ENCODE measurements at places on chromosomes 16 and 17.

GRCh38 chr17:66543526-66543925 lies 241.1 kb downstream of the PRKCA start:
- no peak for DNase-seq

DNA sequence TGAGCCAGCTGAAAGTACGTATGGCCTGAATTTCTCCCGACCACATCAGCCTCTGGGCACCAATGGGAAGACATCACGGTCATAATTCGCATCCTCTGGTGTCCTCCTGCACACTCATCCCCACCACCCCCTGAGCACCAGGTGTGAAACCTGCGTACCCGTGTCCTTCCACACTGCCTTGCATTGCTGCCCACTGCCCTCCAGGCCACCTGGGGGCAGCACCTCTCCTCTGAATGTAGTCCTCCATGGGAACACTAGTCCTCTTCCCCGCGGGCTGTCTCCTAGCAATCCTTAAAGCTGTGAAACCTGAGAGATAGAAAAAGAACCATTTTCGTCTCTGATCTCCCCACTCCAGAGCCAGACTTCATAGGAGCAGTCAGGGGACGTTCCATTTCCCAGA lies 125.5 kb downstream of the ZNF18 start:
- no peak for DNase-seq

- no peak for DNase-seq
Measured at GRCh38 chr17:4234401-4234800, 29.4 kb downstream of the ANKFY1 start.

DNA sequence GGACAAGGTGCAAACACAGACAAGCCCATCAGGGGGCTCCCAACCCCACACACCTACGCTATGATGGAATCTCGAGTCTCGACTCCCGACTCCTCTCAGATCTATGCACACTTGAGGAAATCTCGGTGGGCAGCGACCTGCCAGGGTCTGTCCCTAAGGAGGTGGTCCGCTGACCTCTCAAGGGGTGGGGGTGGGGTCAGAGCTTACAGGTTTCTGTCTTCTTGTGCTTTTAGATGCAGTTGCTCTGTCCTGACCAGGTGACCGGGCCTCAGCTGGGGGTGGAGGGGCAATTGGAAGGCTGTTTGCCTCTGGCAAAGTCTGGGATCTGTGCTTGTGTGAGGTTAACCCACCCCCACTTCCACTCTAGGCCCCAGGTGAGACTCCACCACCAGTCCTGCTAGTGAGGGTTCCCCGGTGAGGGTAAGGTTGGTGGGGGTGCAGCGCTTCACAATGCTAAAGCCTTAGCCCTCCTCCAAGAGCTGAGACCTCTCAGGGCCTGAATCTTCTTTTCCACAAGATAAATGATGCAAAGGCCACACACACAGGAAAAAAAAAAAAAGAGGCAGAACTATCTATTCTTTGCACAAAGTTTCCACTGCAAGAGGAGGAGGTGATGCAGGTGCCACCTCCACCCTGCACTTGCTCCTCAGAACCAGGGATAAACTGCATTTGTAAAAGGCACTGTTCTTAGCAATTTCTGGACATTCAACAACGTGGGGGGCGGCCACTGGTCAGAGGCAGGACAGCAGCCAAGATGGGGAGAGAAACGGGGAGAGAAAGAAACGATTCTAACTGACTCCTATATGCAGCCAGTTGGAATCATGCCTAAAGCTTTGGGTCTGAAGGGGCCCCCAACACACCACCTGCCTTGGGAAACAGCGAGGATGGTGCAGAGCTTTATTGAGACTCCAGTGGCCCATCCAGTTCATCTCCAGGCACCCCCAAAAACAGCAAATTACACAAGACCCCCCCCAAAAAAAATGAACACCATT lies 4.1 kb downstream of the CISD3 start:
- no peak for DNase-seq

DNA sequence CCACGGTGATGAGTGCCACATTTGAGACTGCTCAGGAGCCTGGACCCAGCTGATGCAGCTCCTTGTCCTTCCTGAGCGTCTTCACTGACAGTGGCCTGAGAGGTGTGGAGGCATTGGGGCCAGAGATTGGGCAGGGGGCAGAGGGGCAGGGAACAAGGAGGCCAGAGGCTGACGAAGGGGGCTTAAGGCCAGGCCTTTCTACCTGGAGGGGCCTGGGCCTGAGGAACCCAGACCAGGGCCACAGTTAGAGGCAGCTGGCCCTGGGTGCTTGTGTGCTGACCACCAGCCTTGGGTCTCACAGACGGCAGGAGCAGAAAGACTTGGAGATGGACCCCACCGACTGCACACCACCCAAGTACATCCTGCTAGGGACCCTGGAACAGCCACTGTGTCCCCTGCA lies 168.2 kb upstream of the ZNF267 start:
- no peak for DNase-seq

- no peak for DNase-seq
Measured at GRCh38 chr16:55655897-55656681, at the start of gene SLC6A2. Gene SLC6A2, plus strand, starts transcription at chr16:55655988. Its CDS starts 707 bp downstream, at chr16:55656695.

DNA sequence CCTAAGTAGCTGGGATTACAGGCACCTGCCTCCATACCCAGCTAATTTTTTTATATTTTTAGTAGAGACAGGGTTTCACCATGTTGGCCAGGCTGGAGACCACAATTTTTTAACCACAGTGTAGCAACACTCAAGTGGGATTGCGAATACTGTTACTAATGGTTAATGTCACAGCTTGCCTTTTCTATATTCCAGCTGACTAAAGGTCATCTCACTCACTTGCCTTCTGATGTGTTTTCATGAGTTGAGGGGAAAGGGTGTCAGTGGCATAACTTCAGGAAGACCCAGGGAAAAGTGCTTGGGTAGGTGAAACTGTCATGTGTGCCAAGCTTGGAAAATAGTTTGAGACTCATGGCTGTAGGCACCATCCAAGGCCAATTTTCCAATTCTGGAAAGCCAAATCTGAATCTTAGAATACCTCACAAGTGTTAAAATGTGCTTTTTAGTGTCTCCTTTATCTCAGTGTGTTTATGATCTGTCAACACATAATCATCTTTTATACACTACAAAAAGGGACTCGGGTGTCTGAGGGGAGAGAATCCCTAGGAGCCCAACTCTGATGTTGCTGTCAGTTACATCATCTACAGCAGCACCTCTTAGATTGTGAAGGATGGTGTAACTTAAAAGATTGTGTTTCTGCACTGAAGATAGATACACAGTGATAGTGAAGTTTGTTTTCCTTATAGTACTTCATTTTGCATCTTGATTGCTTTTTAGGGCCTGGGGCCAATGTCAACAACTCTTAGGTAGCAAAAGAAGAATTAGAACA lies 27.1 kb downstream of the OGFOD1 start:
- no peak for DNase-seq

- DNase-seq, result no peak
Measured at GRCh38 chr17:17668775-17669579, 12.3 kb upstream of the RAI1 start.

- DNase-seq, result no peak
Measured at GRCh38 chr17:46796524-46796923, 22.0 kb downstream of the WNT3 start.

DNA sequence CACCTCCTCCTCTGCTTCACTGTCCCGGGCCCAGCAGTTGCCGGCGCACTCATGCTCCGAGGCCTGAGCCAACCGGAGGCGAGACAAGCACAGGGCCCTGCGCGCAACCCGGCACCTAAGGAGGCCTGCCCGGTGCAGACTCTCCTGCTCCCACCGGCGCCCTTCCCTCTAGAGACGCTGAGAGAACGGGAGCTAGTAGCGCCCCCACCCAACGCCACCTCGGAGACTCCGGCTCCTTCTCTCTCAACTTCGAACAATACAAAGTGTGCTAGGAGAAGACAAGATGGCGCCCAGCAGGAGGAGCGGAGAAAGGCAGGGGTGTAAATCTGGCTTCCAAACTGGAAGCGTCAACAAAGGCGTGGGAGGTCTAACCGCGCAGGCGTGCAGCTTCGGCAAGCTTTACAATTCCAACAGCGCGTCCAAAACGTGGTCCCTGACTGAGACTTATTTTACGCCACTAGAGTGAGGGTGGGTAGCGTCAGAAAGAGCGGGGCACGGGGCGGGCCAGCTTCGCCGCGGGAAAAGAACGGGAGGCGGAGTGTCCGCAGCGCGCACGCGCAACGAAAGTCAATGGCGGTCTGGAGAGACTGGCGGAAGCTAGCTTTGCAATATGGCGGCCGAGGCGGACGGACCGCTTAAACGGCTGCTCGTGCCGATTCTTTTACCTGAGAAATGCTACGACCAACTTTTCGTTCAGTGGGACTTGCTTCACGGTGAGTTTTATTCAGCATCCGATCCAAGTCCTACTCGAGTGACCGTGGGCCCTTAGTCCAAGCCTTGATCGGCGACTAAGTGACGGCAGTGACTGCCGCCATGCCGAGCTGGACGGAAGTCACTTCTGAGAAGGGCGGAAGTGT lies at the start of gene MPDU1:
MPDU1 (plus strand) TSS at position 600 of the 857 bp plus-strand sequence; CDS start at position 611, 11 bp downstream.
- peak; percentile 87 for DNase-seq

DNA sequence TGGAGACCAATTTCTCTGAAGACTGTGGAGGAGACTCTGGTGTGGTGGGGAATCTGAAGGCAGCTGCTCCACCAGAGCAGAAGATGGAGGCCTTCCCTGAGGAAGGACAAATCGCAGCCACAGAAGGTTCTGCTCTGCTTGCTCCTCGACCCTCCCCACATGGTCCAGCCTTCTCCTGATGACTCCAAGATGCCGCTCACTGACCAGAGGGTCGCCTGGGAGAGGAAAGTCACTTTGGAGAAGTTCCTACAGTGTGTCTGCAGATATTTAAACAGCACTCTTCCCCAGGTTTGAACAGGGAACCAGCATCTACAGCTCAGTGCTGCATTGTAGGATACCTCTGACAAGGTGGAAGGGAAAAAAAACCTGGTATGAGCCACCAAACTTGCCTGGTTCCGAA lies 21.0 kb upstream of the SUPT4H1 start:
- no peak for DNase-seq

DNA sequence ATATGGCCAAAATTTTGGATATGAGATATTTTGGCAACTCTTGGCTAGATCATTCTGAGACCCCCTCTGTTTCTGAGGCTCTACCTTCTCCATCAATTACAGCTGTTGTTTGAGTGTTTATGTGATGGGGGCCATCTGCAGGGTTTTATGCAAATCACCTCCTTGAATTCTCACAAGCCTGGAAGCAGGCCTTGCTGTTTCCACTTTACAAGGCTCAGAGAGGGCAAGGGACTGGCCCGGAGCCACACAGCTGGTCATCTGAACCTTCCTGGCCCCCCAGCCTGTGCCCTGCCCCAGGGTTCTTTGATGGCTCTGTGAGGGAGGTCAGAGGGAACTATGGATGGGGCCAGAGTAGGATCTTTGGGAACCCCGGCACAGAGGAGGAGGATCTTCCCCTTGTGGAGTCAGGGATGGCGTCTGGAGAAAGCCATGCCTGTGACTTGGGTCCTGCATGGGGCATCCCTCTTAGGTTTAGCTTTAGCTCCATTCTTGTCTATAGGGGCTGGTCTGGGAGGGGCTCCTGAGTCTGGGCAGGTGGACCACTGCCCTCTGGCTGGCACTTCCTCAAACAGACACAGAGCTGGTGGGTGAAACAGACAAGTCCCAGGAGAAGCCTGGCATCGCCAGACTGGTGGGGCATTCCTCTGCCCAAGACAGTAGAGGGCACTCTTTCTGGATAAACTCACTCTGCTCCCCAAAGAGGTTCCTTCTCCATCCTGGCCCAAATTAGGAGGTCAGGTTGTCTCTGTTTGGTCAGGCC lies 26.2 kb downstream of the IL21R start:
- DNase-seq, result no peak

DNA sequence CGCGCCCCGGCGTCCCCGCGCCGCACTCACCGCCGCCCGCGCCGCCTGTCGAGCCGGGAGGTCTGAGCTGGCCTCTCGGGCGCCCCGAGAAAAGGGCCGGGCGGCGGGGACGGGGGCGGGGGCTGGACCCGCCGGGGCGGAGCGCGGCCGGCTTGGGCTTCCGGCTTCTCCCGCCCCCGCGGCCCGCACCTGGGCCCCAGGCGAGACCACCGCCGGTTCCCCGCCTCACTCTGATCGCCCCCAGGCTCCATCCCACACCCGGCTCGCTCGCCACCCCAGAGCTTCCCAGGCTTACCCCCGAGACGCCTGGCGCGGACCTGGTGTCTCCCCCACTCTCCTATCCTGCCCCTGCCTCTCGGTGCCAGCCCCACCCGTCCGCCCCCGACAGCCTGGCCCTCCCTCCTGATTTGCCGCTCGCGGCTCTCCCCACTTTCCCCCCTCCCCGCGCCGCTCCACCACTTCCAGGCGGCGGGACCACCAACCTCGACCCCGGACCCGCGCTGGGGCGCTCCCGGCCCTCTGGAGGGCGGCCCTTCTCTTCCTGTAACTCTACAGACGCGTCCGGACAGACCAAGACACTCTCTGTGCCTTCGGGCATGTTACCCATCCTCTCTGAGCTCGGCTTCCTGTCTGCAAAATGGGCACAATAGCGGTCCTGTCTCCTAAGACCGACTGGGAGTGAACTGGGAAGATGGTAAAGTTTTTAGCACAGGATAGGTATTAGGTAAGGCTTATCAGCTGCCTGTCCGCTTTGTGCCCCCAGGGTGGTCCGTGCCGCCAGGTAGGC lies at the start of gene LITAF:
LITAF (minus strand) TSS at position 64 of the 787 bp plus-strand sequence. CDS start 30,189 bp downstream, outside the sequence.
- DNase-seq, result peak; percentile 82

DNA sequence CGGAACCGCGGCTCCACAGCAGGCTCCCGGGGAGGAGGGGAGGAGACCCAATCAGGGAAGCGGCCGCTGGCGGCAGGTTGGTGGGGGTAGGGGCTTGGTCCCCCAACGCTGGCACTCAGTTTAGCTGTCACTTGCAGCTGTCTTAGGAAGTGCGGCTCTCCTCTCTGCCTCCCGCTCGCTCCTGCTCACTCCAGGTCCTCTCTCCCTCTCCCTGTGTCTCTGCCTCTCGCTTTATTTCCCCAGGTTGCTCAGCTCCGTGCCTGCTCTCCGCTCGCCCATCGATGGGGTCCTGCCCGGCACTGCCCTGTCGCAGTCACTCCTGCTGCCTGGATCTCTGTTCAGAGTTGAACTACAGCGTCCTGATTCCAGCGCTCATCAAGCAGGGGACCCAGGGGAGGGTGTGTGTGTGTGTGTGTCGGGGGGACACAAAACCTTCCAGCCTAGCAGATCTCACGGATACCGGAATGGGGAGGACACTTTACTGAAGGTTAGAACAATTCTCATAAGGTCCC lies 145.6 kb downstream of the ENGASE start:
- DNase-seq, result no peak

GRCh38 chr16:54817432-54817831 lies 113.2 kb upstream of the IRX5 start:
- no peak for DNase-seq

DNA sequence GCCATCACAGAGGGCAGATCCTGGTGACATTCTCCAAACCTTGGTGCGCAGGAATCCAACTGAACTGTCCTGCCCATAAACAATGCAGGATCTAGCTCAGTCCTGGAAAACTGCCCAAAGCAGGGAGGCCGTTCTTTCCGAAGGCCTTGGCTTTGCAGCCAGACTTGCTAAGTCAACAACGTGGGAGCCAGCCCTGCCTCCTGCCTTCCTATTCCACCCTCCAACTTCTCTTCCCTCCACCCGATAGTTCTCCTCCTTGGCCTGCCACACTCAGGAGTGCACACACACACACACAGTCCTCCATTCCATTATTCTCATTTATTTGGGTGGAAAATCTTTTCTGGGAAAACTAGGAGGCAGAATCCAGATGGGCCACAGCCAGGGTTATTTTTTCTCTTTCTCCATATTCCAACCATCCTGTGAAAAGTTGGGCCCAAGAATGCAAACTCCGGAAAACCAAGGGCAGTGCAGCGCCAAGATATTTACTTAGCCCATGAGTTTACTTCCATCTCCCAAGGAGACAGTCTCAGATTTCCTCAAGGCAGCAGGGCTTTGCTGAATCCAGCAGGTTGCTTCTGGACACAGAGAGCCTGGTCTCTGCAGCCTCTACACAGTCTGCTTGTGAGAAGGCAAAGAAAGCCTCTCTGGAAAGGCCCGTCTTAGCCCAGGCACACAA lies 15.8 kb downstream of the COPRS start:
- no peak for DNase-seq

- DNase-seq, result no peak
Measured at GRCh38 chr16:86573215-86573614, 5.1 kb upstream of the FOXL1 start.

Data from GM12892 (cell line).